Nucleus accumbens (tissue), 56 donors: ENCODE measurements at places on chromosomes 5 and 9.

- DNase-seq: no peak
These were observed 41.2 kb downstream of the SLC46A2 start for GRCh38 chr9:112849363-112849922.

GRCh38 chr5:180315762-180316212 lies 23.9 kb upstream of the MAPK9 start:
- peak; percentile 49 for DNase-seq

- no peak for DNase-seq
These were observed 188.3 kb downstream of the AGTPBP1 start for GRCh38 chr9:85553475-85553874.

DNA sequence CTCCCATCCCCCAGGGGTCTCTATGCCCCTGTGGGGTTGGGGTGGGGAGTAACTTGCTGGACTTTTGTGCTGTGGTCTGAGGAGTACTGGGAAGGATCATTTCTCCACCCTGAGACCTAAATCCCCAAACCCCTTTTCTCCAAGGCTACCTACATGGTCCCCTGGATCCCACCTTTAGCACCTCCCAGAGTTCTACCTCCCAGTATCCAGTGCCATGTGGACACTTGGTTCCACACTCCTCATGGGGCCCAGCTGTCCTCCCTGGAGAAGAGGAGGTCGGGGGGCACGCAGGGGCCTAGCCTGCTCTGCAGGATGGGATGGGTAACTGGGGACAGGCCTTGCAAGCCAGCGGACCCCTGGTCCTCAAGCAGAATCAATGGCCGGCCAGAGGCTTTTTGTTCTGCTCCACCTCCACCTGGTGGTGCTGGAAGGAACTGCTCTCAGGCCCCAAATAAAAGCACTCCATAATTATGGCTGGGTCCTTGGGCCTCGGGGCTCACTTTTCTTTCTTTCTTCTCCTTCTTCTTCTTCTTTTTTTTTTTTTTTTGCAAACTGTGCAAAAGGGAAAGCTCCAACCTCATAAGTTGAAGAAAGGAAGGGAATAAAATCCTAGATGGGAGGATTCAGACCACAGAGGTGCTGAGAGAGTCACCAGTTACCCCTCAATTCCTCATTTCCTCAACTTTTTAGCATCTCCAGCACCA lies 68.4 kb downstream of the PSD2 start:
- DNase-seq: peak; percentile 71

- no peak for DNase-seq
These were observed 10.8 kb upstream of the SLC9A3 start for GRCh38 chr5:534743-535671.

- DNase-seq: no peak
These were observed at the start of gene S1PR3 for GRCh38 chr9:88991066-88992034. S1PR3 (plus strand) TSS chr9:88991468; CDS start chr9:89001201, 9,733 bp downstream.

DNA sequence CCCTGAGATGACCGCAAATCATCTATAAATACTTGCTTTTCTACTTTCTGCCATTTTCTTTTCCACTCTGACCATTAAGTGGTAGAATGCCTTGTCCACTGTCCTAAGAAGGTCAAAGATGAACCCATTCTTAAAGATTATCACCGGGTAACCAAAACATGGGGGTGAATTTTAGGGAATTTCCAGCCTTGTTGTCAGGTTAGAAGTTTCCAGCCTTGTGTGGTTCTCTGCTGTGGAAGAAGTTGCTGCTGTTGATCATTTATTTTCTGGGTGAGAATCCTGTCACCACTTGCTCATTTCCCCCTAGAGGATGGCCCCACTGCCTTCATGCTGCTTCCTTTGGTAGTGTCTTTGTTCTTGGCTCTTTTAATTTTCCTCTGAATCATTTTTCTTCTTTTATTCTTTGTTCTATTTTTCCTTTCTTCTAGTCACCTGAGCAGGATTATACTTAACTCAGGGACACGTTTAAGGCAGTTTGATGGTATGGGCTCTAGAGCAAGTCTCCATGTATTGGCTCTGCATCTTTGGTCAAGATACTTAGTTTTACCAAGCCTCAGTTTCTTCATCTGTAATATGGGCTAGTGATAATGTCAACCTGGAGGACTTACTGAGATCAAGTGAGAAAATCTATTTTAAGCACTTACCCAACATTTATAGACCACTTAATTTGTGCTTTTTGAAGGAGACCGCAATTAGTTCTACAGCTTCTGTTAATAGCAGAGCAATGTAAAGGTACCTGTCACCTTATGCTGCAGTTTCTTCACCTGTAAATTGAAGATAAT lies 266.2 kb downstream of the ARHGAP26 start:
- DNase-seq: no peak

GRCh38 chr5:152046361-152046760 lies 121.7 kb upstream of the GLRA1 start:
- no peak for DNase-seq
